Uterus (tissue), 4 donors: ENCODE measurements at places on chromosomes 13 and 19.

GRCh38 chr13:39956036-39956435 is 300.6 kb downstream of the COG6 start:
- DNase-seq = no peak

DNA sequence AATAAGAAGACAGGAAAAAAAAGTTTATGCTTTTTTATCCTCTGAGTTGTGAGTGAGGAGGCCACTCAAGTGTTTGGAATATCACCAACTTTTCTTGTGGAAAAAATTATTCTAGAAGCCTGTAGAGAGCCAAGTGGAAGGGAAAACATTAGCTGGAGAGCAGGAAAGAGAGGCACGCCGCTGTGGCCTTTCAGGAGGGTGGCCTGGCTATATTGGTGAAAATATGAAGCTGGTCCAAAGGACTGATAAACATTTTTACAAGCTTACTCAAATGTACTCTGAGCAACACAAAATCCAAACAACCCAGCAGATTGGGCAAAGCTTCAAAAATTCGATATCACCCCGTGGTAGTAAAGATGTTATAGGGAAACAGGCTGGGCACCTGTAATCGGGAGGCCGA is 2.3 kb upstream of the EIF3G start:
- DNase-seq = no peak

DNA sequence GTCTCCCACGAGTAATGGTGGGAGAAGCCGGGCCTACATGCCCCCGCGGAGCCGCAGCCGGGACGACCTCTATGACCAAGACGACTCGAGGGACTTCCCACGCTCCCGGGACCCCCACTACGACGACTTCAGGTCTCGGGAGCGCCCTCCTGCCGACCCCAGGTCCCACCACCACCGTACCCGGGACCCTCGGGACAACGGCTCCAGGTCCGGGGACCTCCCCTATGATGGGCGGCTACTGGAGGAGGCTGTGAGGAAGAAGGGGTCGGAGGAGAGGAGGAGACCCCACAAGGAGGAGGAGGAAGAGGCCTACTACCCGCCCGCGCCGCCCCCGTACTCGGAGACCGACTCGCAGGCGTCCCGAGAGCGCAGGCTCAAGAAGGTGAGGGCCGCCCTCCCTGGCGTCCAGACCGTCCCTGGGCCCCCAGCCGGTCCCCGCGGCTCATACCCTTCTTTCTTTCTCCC is 1.4 kb upstream of the USF2 start:
- DNase-seq = peak; percentile 64

- no peak for DNase-seq
Observed at GRCh38 chr13:97761796-97762540, 191.5 kb upstream of the IPO5 start.

DNA sequence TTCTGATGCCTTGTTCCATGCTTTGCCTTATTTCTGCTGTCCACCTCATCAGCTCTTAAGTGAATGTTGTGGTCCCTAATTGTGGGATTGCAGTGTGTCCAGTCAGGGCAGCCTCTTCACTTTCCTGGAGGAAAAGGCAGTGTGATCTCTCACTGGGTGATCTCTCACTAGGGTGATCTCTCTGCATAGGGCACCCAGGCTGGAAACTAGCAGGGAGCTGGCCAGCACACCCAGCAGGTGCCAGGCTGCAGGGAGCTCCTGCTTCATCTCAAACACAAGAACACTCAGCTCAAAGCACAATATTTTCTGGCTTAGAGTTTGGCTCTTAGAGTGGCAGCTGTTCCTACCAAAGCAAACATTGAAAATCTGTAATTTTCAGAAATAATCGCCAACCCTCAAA is 36.5 kb upstream of the TSHZ3 start:
- no peak for DNase-seq

DNA sequence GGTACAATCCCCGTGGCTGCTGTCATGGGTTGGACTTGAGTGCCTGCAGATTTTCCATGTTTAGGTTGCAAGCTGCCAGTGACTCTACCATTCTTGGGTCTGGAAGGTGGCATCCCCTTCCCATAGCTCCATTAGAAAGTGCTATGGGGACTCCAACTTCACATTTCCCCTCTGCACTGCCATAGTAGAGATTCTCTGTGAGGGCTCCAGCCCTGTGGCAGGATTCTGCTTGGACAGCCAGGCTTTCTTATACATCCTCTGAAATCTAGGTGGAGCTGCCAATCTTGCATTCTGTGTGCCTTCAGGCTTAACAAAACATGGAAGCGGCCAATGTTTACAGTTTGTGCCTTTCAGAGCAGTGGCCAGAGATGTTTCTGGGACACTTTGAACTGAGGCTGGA is 636.2 kb downstream of the SLITRK6 start:
- no peak for DNase-seq

GRCh38 chr19:12843999-12844732 is 5.9 kb downstream of the MAST1 start:
- DNase-seq = no peak

GRCh38 chr13:32622827-32623226 is 36.6 kb downstream of the PDS5B start:
- DNase-seq = no peak

- no peak for DNase-seq
Observed at GRCh38 chr13:34751044-34751443, 191.0 kb upstream of the NBEA start.

DNA sequence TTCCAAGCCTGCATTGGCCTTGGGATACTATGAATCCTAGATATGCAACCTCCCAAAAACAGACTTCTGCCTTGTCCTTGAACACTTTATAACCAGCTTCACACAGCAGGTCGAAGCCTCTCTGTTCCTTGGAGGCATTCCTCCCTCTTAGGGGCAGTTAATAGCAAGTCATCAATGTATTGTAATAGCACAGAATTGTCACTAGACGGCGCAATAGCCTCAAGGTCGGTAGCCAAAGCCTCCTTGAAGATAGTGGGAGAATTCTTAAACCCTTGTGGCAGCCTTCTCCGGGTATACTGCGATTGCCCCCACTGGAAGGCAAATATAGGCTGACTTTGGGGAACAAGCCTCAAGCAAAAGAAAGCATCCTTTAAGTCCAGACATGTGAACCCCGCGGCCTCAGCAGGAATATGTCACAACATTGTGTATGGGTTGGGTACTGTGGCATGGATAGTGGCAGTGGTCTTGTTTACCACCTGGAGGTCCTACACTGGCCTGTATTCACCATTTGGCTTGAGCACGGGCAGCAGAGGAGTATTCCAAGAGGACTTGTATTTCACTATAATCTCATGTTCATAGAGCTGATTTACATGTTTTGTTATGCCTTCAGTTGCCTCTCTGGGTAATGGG is 61.1 kb downstream of the ZNF431 start:
- DNase-seq = no peak

GRCh38 chr19:11069561-11069960 is 19.7 kb upstream of the LDLR start:
- no peak for DNase-seq

- DNase-seq = no peak
Observed at GRCh38 chr13:75414036-75414827, 67.7 kb downstream of the TBC1D4 start.

DNA sequence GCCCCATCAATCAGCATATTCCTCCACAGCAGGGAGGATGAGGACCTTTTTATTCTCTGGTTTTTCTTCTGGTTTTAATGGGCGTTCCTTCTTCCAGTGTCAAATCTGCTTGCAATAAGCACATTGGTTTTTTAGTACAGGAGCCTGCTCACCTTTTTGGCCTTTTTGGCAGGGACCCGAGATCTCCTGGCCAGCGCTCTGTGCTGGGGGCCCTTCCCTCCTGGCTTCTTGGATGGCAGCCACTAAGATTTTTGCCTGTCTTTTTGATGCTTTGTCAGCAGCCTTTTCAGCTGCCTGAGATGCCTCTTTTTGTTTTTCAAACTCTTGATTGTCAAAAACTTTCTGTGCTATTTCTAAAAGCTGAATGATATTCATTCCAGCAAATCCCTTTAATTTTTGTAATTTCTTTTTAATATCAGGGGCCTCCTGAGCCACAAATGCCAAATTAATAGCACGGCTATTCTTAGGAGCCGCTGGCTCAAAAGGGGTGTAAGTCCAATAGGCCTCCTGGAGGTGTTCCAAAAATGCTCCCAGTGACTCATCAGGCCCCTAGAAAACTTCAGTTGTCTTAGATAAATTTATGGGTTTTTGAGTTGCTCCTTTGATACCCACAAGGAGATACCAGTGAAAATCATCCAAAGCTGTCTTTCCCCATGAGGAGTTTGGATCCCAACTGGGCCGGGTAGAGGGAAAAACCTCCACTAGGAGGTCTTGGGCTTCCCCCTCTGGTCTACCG is 73.0 kb downstream of the ZNF100 start:
- peak; percentile 50 for DNase-seq

- no peak for DNase-seq
Observed at GRCh38 chr13:76634431-76635191, 251.6 kb downstream of the KCTD12 start.

- no peak for DNase-seq
Observed at GRCh38 chr19:33110137-33110910, 21.6 kb upstream of the WDR88 start.

DNA sequence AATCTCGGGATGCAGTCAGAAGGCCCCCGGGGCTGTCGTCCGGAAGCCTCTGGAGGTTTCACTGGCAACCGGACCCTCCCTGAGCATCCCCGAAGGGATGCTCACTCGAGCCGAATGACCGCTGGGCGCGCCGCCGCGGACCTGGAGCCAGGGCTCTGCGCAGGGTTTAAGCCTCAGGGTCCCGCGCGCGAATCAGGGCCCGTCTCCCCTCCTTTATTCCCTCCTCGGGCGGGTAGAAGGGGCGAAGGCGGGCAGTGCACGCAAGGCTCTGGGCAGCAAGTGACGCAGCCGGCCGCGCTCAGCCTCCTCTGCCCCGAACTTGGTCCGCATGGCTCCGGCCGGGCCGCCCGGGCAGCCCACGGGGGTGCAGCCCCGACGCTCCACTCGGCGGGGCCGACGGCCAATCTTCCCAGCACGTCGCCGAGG is 572 bp downstream of the SHISA2 start:
- no peak for DNase-seq

DNA sequence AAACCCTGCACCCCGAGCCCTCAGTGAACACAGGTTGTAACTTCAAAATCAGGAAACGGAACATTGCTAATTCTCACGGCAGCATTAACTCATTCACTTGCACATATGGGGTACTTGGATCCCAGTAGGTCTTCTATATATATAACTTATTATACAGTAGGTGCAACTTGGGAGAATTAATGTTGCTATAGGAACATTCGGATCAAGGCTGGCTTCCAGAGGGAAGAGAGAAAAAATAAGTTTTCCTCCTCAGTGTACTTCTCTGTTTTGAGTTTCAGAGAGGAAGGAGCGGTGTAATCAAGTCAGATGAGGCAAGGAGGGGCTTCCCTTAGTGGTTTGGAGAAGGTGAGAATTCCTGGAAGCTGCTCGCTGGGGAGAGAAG is 90.9 kb upstream of the ZNF507 start:
- DNase-seq = no peak

- DNase-seq = no peak
Observed at GRCh38 chr13:73622381-73622780, 511.8 kb downstream of the KLF12 start.

- DNase-seq = no peak
Observed at GRCh38 chr19:10256970-10257615, 5.1 kb downstream of the MRPL4 start.

GRCh38 chr13:99191336-99191899 is 9.2 kb upstream of the UBAC2 start:
- no peak for DNase-seq

GRCh38 chr19:17311455-17312188 is 2.3 kb downstream of the DDA1 start:
- no peak for DNase-seq

DNA sequence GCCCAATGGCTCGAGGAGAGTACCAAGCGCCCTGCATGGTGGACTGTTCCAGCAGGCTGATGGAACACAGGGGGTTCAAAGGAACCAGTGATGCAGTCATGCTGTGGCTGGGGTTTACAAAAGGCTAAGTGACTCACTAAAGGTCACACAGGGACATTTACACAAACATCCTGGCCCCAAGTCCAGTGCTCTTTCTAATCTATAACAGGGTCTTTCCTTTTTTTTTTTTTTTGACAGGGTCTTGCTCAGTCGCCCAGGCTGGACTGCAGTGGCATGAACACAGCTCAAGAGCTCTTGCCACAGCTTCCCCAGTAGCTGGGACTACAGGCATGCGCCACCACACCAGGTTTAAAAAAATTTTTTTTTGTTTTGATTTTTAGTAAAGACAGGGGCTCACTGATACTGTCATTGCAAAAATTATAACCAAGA is 2.8 kb upstream of the SLC25A15 start:
- DNase-seq = no peak

DNA sequence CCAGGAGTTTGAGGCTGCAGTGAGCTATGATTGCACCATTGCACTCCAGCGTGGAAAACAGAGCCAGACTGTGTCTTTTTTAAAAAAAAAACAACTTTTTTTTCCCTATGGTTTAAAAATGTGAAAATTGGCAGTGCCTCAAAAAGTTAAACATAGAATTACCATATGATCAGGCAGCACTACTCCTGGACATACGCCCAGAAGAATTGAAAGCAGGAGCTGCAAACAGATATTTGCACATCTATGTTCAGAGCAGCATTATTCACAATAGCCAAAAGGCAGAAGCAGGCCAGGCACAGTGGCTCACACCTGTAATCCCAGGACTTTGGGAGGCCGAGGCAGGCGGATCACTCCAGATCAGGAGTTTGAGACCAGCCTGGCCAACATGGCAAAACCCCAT is 3.8 kb upstream of the RETN start:
- DNase-seq = no peak

GRCh38 chr13:106656186-106656585 is 88.2 kb upstream of the ARGLU1 start:
- DNase-seq = no peak

- peak; percentile 40 for DNase-seq
Observed at GRCh38 chr13:19845758-19846157, 17.7 kb downstream of the ZMYM5 start.

DNA sequence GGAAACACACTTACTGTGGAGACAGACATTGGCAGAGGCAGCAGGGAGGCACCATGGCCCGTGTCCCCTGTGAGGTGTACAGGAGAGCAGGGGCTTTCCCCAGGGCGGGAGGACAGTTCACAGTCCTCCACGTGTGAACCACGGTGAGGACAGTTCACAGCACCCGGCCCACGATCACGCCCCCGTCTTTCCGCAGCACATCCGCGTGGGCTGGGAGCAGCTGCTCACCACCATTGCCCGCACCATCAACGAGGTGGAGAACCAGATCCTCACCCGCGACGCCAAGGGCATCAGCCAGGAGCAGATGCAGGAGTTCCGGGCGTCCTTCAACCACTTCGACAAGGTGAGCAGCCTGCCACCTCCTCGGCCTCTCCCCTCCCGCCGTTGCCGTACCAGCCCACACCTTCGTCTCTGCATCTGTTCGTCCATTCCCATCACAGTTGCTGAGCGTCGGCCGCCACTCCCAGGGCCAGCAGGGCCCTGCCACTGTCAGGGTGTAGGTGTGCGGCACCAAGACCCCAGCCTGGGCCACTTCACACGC is 17.4 kb downstream of the CAPN12 start:
- peak; percentile 22 for DNase-seq

DNA sequence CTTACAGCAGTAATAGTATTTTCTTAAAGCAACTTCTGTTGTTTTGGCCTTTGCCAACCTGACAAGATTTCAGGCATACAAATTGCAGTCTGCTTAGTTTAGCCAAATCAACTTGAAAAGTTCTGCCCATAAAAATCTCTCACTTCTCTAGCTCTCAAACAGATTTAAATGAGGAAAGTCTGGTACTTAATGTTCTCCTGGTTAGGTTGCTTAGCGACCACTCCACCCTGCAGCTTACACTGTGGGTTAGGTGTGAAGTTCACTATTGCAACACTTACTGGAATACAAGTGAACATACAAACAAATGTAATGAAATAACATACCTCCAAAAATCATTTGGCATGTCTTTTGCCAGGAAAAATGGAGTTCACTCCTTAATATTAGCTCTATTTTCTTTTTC is 178.7 kb upstream of the PCDH9 start:
- no peak for DNase-seq

GRCh38 chr19:42201489-42202289 is 15.8 kb downstream of the DEDD2 start:
- DNase-seq = no peak
